ENCODE measurements at places on chromosomes 5 and 9.
A peak's percentile ranks its signal among the peaks of the same experiment; 100 is the strongest.

DNA sequence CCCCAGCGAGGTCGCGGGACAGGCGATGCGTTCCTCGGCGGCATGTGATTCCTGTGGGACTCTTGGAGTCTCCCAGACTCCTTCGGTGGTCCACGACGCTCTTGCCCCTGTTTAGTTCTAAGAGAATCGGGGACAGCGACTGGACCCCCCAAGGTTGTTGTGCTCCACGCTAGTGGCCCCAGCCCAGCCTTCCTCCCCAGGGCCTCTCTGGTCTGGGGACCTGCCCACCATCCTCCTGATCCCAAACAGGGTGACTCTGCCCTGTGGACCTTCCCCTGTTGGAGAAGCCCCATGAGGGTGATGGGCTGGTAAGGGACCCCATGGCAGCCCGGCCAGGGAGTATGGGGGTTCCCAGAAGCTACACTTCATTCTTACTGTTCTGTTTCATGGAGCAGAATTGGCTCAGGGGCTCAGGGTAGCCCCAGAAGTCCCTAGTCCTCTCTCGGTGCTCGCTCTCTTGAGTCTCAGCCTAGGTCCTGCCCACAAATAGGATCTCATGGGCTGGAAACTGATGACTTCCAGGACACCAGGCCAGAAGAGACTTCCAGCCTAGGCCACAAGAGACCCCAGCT is 880 bp downstream of the CARD19 start:
- DNase-seq, result no peak

- DNase-seq, result no peak
These were observed 9.1 kb downstream of the FAT2 start for GRCh38 chr5:151581812-151582583.

DNA sequence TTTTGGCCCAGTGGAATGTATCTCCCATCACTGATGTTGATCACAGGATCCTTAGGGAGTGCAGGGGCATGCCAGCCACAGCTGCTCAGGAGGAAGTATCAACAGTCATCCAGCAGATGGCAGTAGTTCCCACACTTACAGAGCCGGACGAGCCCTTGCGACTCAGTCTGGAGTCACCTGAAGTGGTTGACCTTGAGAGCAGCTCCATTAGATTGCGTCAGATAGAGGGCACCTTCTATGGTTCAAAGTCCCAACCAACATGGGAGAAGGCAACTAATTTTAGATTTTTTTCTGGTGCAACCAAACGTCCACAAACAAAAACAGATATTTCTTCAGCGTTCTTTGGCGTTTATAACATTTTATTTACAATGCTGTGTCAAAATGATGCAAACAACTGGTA is 124.5 kb downstream of the EGFLAM start:
- peak; percentile 9 for DNase-seq

GRCh38 chr5:113450462-113450861 is 15.7 kb upstream of the TSSK1B start:
- no peak for DNase-seq

- no peak for DNase-seq
These were observed 36.6 kb upstream of the SPTLC1 start for GRCh38 chr9:92151691-92152393.

DNA sequence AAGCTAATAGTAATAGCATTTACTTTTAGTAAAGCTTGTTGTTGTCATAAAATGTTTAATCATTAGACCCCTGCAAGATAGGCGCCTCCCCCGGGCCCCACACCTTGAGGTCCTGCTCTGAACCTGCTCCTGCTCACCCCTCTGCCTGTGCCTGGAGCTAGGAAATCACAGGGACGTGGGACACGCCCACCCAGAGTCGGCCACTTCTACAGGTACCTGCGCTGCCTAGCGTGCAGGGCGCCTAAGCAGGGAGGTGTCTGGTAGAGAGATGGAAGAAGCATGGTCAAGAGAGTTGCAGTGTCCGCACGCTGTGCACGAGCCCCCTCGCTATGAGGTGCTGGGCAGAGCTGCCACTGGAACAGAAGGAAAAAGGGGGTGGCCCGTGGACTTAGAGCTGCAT is 52.6 kb downstream of the HINT1 start:
- DNase-seq, result no peak

GRCh38 chr9:127076860-127077643 is 45.4 kb downstream of the ANGPTL2 start:
- DNase-seq, result no peak

DNA sequence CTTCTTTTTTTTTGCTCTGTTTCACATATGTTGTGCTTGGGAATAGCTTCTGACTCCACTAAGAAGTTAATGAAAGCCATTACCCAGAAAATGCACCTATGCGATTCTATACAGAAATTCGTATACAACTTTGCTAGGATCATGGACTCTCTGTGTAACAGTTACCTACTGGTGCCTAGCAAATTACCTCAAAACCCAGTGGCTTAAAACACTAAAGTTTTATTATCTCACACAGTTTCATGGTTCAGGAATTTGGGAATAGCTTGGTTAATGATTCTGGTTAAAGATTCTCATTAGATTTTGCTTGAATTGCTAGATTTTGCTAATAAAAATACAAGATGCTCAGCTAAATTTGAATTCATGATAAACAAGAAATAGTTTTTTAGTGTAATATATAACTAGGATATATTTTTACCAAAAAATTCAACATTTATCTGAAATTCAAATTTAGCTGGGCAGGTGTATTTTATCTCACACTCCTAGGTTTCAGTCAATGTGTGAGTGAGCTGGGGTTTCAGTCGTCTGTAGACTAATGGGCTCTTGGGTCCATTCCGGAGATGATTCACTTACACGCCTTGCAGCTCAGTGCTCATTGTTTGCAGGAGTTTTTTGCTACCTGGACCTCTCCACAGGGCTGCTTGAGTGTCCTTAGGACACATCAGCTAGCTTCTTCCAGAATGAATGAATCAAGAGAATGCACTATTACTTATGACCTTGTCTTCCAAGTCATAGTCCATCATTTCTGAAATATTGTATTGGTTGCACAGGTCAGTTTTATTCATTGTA is 75.1 kb downstream of the MROH2B start:
- DNase-seq, result no peak

- DNase-seq, result no peak
These were observed 176.6 kb downstream of the ZNF462 start for GRCh38 chr9:107039542-107039941.
